ENCODE measurements at places on chromosomes 12 and 14.

- DNase-seq: no peak
Measured at GRCh38 chr12:105431537-105432100, 101.1 kb downstream of the C12orf75 start.

DNA sequence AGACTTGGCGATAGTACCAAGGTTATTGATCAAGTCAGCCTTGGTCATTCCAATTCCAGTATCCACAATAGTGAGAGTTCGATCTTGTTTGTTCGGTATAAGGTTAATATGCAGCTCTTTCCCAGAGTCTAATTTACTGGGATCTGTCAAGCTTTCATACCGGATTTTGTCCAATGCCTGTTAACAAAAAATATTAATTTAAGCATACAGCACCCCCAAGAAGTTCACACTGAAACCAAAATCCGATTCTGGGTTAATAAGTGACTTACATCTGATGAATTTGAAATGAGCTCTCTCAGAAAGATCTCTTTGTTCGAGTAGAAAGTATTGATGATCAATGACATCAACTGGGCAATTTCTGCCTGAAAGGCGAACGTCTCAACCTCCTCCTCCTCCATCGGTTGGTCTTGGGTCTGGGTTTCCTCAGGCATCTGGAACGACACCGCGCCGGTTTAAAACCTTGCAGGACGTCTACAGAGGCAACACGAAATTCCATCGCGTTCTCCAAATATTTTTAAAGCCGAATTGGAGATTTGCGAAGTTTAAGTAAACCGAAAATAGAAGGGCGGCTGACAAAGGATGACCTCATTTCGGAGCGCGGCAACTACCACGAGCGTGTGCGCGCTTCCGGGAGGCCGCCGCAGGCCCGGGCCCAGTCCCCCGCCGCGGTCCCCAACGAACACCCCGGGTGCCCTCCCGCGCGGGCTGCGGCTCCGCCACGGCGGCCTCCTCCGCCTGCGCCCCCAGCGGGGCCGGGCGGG, 716 bp downstream of the HSP90AA1 start:
- DNase-seq: peak; percentile 73

- no peak for DNase-seq
Measured at GRCh38 chr14:59454139-59454538, 11.0 kb downstream of the GPR135 start.

DNA sequence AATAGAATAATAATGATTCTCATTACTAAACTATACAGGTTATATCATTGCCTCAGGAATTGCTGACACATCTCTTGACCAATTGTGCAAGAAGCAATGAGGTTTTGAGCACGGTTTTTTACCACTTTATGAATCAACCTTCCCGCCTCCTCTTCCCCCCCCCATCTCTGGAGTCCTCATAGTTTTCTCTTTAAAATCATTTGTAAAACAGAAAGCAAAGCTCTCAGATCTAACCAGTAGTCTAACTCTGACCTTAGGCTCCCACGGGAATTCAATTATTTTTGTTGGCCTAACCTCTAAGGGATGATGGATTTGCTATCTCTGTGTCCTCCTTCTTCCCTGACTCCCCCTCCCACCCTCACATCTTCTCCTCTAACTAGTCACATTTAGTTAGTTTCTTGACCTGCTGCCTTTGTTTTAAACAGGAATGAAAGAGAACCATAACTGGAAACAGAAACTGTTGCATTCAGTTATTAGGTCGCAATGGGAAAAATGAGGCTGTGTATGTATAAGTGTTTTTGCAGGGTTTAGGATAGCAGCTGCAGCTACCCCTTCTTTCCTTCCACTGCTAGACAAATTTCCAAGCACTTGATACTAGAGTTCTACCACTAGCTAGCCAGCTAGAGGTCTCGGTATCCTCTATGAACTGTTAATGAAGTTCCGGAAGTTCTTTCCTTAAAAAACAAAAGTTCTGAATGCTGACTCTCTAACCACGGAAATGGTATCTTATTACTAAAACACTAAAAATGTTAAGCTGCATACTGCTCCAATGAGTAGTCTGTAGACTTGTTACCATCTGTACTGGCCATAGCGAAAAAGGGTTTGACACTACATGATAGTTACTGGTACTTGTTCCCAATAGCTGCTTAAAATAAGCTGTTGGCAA, 65.4 kb downstream of the TAOK3 start:
- DNase-seq: no peak

DNA sequence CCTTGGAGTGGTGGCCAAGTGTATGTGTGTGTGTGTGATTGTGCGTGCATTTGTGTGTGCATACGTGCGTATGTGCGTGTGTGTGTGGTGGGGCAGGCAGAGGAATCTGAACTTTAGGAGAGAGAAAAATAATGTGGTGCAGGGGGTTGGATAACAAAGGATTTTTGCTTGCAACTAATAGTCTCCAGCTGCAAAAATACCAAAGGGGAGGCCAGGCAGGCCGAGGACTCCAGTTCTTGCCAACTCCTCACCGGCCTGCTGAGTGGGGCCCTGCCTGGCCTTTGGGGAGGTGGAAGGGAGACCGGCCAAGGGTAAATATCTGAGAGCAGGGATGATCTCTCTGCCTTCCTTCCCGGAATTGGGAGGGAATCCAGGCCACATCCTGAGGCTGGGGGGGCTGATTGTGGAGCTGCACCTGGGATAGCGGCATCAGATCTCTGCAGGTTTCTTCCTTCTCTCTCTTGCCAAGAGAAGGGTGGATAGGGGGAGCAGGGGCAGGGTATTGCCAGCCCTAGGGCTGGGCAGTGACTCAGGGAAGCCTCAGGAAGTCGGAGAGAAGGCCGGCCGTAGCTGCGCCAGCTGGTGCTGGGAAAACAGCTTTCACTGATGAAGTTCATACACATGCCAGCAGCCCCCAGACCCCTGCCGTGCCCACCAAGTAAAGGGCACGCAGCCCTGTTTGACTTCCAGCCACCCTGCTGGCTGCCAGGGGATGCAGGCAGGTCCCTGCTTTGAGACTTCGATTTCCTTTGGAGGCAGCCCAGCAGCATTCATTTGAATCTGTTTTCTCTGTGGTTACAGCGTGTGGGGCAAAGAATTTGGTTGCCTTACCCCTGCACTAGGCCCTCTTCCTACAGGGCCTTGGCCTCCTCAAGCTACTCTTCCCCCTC, 4.6 kb upstream of the LRP1-AS start:
- DNase-seq: peak; percentile 62

GRCh38 chr14:83575301-83575700, 1954.6 kb upstream of the FLRT2 start:
- no peak for DNase-seq

DNA sequence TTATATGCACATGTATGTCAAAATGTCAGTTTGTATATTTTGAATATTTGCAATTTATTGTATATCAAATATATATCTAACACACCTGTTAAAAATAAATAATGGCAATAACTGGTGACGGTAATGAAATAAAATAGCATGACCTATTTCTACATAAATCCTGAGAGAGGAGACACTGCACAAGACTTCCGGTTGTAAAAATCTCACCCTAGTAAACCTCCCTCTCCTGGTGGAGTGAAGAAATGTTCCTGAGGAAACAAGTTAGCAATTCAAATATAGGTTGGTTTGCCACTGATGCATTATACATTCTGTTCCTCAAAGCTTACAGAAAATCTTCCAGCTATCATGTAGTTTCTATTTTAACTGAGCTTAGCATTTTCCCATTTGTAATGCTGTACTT, 166.1 kb upstream of the SYT10 start:
- DNase-seq: peak; percentile 2

- no peak for DNase-seq
Measured at GRCh38 chr12:107436836-107437235, 248.8 kb upstream of the PWP1 start.

DNA sequence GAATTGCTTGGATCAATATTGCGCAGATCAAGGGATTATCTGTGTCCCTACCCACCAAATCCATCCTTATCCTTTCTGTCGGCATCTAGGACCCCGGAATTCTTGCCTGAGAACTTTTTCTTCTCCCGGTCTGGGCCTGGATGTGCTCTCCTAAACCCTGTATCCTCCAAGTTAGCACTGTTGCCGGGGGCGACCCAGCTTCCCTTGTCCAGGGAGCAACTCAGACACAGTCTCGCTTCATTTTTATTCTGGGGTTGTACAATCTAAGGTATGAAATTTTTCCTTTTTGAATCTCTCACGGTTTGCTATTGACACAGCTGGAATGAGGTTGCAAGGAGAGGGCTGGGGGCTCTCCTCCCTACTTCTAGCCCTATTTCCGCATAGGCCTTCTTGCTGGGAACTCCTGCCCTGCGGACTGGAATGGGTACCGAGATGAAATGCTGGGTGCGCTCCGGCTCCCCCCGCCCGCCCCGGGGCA, 403 bp upstream of the PNP start:
- no peak for DNase-seq

DNA sequence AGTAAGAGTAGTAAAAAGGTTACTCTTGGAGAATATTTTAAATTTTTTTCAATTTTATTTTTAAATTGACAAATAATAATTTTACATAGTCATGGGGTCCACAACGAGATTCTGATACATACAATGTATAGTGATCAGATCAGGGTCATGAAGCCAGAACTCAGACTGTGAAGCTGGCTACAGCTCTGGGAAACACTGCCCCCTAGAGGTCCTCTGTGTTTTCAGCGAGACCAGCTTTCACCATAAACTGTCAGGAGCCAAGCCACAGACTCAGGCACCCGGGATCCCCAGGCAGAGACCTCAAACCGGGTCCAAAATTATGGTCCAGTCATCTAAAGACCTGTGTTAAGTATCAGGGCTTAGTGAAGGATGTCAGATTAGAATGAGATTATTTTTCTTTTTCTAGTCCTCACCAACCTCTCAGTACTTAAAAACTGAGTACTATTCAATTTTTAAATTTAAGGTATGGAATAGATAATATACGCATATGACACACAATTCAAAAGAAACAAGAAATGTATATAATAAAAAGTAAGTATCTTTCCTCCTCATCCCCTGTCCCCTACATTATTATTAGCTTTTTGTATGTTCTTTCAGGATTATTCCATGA, 397.1 kb downstream of the MDGA2 start:
- peak; percentile 20 for DNase-seq

GRCh38 chr12:107317751-107318555, 224.6 kb upstream of the CRY1 start:
- peak; percentile 96 for DNase-seq

GRCh38 chr14:85423889-85424288, 106.1 kb upstream of the FLRT2 start:
- no peak for DNase-seq

DNA sequence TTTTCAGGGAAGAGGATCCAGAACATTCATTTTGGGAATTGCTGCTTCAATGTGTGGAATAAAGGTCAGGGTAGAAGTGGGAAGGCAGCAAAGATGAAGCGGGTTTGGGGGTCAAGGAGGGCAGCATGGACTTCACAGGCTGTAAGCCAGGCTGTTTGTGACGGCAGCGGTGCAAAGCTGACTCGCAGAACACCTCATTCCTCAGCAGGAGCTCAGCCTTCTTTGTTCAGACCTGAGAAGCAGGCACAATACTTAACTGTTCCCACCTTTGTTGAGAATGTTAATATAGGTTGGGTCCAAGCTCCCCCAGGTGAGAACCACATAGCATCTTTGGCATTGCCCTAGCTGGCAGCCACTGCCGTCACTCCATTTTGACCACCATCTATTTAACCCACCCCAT, 16.7 kb downstream of the GRIN2B start:
- DNase-seq: no peak

- DNase-seq: no peak
Measured at GRCh38 chr12:32002848-32003493, 43.8 kb downstream of the RESF1 start.

DNA sequence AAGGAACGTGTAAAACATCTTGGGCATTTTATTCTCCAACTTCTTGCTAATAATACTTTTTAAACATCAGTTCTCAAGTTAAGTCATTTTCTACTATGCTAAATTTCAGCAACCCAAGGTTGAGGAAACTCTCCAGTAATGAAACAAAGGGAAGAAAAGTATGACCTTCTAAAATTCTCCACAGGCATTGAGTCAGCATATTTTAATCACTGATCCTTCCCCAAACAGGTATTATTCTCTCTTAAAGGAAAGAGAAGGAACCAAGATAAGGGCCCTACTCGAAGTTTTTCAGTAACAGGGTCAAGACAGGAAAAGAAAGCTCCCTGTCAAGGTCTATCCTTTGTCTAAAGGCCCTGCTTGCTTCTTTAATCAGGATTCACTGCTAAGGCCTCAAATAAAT, 3.0 kb downstream of the KICS2 start:
- no peak for DNase-seq

DNA sequence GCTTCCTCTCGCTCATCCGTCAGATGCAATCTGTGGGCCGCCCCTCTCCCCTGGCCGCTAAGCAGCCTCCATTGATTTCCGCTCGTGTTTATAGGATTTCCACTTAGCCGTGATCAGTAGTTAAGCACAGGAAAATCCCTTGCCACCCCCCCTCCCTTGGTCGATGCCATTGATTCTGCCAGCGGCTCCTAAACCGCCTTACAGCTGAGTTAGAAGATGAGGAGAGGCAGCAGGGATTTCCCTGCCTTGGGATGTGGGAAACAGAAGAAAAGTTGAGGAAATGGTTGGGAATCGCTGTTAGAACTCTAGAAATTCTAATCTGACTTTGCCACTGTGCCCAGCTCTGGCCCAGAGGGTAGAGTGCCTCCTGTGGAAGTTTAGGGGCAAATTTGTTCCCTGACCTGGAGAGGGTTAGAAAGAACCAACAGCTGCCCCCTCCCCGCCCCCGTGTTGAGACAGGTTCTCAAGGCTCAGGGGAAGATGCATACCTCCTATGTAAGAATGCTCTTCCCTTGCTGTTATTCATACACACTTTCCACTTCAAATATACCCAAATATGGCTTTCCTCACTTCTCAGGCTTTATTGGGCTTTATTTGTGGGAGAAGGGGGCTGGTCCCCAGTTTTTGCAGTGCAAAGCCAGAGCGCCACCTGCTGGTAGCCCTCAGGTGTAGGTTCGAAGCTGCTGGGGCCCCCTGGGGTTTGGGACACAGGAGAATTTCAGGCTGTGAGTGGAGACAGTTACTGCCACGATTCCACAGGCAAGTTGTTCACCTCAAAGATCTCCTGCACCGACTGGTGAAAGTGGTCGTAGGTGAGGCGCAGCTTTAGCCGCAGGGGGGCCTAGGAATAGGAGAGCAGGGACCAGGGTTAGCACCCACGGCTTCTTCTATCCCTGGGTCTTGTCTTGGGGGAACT, 3.2 kb downstream of the THTPA start:
- DNase-seq: peak; percentile 76

DNA sequence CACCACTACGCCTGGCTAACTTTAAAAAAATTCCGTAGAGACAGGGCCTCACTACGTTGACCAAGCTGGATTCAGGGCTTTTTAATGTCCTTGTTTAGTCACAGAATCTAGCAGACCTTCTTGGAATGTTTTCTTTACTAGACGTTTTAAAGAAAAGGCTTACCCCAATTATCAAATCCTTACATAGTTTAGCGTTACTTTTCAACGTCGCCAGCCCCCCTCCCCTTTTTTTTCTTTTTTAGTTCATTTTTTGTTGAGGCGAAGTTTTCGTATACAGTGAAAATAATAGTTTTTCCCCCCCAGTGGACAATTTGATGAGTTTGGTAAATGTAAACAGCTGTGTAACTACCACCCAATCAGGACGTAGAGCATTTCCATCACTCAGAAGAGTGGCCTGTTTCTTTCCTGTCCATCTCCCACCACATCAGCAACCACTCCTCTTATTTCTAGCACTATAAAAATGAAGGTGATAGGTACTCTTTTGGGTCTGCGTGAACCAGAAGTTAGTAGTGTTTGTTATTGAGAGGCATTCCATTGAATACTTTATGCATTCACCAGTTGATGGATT, 753 bp upstream of the DLGAP5 start:
- no peak for DNase-seq

GRCh38 chr14:61091657-61092273, 110.7 kb downstream of the SLC38A6 start:
- DNase-seq: no peak

Data from SK-N-SH (cell line).